GM23338 (cell line): ENCODE measurements at places on chromosomes 12 and 14. TPM values are rescaled to one million over a fixed set of nuclear protein-coding genes. Genes with fewer than 3 reads are reported as not detected.

DNA sequence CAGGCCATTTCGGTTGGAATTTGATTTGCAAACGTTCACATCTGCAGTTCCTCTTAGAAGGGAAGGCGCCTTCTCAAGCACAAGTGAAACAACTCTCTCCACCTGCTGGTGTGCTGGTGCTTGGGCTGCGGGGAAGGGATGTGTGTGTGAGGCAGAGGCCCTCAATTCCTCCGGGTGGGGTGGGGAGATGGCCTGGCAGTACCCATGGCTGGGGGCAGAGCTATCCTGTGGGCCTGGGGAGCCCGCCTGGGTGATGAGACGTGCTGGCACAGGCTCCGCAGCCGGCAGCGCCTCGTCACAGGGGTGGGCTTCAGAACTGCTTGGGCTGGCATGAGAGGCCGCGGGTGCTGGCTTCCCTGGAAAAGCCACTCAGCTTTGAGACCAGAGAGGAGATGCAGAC lies 28.9 kb upstream of the TDRD9 start:
- DNase-seq, result peak; percentile 46

- DNase-seq, result no peak
These were observed 19.1 kb downstream of the PCNX1 start for GRCh38 chr14:70926235-70926830.

GRCh38 chr12:75725521-75726111 lies 214.2 kb upstream of the KRR1 start:
- no peak for DNase-seq

DNA sequence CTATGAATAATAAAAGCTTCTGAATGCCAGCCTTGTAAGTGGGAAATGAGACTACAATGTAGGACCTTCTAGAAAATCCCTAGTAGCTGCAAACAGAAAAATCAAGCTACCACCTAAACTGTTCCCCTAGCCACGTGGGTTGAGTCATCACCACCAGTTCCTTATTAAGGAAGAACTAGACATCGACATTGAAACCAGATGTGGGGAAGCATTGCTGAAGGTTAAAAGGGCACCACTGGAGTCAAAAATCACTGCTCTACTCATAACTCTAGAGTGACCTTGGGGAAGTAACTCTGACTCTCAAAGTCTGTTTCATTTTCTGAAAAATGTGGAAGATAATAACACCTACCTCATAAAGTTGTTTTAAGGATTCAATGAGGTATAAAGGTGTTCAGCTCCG lies 9.4 kb upstream of the CNIH1 start:
- no peak for DNase-seq

DNA sequence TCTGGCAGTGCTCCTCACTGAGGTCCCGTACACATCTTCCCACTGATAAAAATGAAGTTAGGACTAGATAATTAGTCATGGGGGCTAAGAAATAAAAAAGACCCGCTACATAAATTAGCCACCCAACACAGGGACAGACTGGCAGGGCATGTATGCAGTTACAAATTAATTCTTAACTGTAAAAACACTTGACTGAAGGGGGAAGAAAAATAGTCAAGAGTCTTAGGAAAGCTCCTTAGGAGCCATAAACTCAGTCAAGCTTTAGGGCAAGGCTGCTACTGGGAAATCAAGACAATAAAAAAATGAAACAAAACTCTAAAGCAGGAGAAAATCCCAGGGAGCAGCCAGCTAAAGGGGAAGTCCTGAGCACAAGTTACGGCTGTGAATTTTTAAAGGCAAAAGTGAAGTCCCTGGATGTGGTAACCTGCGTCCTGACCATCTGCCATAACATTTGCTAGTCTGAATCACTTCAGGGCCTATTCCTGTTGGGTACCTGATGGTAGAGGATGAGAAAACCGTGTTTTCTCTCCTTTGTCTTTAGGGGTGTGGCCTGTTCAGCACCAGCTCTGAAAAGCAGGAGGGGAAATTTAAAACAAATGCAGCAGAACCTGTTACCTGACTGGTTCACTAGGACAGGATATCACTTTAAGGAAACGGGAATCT lies 7.5 kb upstream of the NPFF start:
- no peak for DNase-seq

GRCh38 chr12:46908236-46908935 lies 82.6 kb upstream of the SLC38A4 start:
- DNase-seq, result no peak

DNA sequence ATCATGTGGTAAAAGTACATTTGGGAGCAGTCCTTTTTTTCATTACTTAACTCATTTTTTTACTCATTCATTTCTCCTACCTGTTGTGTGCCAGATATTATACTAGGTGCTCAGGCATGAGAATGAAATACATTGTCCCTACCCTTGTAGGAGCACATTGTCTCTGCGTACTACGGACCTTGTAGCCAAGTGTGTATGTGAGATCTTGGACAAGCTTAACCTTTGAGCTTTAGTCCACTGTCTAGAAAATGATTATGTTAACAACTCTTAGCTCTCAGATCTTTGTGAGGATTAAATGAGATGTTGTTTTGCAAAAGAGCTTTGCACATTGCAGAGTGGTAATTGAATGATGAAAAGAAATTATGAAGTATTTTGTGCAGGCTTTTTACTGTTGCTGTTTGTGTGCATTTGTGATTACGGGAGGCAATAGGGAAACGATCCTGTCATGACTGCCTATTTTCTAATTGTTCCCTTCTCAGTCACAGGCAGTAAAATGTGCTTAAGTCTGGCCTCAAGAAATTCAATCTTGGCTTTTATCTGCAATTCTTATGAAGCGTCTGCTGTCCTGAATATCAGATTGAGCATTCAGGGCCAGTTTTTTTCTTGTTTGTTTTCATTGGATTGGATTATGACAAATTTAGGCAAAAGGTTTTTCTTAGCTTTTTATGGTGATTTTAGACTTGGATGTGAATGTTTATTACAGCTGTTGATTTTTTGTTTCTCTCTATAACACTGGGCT lies 447.7 kb downstream of the PDZRN4 start:
- no peak for DNase-seq

GRCh38 chr12:15897433-15897832 lies 13.7 kb upstream of the DERA start:
- no peak for DNase-seq

NXPH4 gene
- 1.5 and 4.5 TPM in 2 replicates for total RNA-seq

DNA sequence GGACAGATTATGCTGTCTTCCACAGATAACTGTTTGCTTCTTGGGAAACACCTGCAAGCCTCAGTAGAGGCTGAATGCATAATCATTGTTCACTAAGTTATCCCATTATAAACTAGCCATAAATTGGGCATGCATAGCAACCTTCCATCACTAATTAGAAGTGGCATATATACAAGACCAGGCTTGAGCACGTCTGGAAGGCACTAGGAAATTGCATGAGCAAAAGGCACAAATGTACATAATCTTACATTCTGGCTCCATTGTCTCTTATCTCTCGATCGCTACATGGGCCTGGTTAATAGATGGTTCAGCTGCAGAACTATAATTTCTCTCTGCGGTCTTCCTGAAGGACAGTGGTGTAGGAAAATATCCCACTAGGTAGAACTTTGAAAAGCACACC lies 679.2 kb downstream of the RPL10L start:
- no peak for DNase-seq

- peak; percentile 78 for DNase-seq
These were observed 3.7 kb downstream of the USP44 start for GRCh38 chr12:95547522-95548055.

RASSF8 gene
- total RNA-seq, result 30.6 and 30.8 TPM in 2 replicates

- DNase-seq, result peak; percentile 38
These were observed at the start of gene ADGRD1 for GRCh38 chr12:130953771-130954543. Gene ADGRD1, plus strand, starts transcription at chr12:130953907. Its CDS starts 559 bp downstream, at chr12:130954466.

DNA sequence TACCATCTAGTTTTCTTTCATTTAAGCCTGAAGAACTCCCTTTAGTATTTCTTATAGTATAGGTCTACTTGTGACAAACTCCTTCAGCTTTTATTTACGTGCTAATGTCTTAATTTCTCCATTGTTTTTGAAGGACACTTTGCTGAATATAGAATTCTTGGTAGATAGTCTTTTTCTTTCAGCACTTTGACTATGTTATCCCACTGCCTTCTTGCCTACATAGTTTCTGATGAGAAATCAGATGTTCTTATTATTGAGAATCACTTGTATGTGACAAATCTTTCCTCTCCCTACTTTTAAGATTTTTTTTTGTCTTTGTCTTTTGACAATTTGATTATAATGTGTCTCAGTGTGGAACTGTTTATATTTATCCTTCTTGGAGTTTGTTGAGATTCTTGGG lies 5.1 kb upstream of the MIS18BP1 start:
- no peak for DNase-seq

GPR84 gene
- total RNA-seq, result not detected in 2 replicates

DNA sequence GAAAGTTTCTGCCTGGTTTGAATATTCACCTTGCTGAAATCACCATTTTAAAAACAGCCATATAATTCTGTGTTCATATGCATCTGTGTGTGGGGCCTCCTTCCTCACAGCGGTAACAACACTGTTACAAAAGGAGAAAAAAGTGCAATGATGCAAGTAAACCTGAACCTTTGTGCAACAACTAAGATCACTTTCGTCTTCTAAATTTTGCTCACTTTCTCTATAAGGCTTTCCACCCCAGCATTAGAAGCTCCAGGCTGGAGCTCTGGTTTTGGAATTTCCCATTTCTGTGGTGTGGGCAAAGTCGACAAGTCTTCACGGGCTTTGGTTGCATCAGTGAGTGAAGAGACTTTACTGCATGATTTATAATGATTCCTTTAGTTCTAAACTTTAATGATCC lies 18.4 kb downstream of the FGD6 start:
- peak; percentile 24 for DNase-seq

- peak; percentile 92 for DNase-seq
These were observed 52.3 kb upstream of the TMEM263 start for GRCh38 chr12:106903241-106903945.

CMA1 gene
- not detected in 2 replicates for total RNA-seq

GPR135 gene
- total RNA-seq, result 0.93 and 2.2 TPM in 2 replicates

- DNase-seq, result no peak
These were observed 227.5 kb downstream of the GXYLT1 start for GRCh38 chr12:41917181-41917580.
